ENCODE measurements at places on chromosomes 3 and 15. TPM values are rescaled to one million over a fixed set of nuclear protein-coding genes. Genes with fewer than 3 reads are reported as not detected.
A peak's percentile ranks its signal among the peaks of the same experiment; 100 is the strongest.

DNA sequence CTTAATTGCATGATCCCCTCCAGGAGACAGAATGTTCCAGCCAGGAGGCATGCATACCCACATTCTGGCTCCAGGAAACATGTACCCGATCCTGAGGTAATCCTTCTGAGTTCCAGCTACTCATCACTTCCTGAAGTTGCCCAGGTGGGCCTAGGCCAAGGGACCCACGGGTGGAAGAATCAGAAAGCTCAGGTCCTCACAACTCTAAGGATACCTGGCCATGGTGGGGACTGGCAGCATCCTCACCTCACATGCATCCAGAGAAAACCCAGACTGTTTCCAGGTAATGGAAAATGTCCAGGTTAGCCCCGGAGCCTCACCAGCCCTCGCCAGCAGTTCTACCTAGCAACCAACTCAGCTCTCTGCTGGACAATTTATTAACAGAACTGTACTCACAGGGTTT lies 78.2 kb downstream of the DAPK2 start:
- no peak for DNase-seq

DNA sequence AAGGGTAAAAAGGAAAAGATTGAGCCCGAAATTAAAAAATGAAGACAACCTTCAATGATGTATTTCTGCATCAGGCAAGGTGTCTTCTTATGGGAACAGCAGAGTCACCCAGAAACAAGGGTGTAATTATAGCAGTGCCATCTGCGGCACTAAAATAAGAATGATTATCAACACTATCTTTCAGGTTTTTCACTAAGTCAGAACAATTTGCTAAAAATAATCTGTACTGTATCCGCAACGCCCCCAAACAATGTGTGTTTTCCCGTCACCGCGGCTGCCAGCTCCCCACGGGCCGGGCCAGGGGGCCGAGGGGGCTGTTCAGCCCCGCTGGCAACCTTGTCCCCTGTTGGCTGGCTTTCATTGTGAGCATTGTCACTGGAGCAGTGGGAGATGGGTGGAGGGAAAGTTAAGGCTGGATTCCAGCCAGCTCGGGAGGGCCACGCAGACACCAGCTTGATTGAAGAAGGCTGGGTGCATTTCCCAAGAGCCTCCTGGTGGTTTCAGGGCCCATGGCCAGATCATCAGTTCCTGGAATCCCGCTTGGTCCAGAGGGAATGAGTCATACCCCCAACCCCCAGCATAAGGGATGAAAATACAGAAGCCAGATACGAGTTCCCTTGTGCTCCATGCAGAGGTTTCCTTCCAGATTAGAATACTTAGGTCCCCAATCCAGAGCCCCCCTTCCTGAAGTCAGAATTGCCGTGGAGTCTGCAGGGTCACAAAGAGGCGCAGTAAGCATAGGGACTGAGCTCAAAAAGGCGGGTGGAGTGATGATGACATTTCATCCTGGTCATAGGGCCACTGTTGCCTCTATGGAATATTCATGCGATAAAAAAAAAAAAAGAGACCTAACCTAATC lies 90.2 kb upstream of the KLF13 start:
- DNase-seq, result peak; percentile 64

GRCh38 chr3:52469001-52469400 lies 13.6 kb downstream of the NISCH start:
- DNase-seq, result no peak

Gene SPINK8
- not detected for total RNA-seq

Gene CCDC12
- 33.3 TPM for total RNA-seq

DNA sequence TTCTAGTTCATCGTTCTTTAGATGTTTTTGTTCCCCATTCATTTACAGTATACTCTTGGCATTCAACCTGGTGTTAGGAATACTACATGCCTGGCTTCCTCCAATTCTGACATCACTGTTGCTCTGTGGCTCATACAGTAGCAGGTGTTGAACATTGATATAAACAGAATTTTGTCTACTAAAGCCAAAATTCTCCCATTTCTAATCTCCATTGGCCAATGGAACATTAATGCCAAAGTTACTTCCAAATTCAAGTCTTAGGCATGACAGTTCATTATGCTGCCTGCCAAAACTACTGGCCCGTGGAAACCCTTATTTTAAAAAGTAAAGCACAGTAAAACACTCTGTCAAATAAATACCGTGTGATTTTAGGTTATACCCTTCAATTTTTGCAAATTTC lies 368.0 kb downstream of the NAALADL2 start:
- DNase-seq, result no peak

DNA sequence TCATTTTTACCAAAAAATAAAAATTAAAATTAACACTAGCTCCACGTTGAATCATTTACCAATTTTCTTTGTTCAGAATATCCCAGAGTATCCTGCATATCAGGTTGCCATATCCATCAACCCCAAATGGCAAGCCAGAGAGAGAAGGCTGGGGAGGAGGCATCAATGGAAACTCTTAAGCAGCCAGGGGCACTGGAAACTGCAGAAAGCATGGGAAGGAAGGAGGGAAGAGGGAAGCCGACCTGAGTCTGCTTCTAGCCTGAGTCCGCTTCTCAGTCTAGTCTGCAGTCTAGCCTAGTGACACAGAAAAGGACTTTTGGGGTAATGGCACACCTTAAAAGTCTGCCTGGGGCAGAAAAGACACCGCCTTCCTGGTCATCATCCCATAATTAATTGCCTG lies 1.6 kb upstream of the MTHFS start:
- DNase-seq, result no peak

- DNase-seq, result no peak
Measured at GRCh38 chr3:181855825-181856224, 144.1 kb downstream of the SOX2 start.

DNA sequence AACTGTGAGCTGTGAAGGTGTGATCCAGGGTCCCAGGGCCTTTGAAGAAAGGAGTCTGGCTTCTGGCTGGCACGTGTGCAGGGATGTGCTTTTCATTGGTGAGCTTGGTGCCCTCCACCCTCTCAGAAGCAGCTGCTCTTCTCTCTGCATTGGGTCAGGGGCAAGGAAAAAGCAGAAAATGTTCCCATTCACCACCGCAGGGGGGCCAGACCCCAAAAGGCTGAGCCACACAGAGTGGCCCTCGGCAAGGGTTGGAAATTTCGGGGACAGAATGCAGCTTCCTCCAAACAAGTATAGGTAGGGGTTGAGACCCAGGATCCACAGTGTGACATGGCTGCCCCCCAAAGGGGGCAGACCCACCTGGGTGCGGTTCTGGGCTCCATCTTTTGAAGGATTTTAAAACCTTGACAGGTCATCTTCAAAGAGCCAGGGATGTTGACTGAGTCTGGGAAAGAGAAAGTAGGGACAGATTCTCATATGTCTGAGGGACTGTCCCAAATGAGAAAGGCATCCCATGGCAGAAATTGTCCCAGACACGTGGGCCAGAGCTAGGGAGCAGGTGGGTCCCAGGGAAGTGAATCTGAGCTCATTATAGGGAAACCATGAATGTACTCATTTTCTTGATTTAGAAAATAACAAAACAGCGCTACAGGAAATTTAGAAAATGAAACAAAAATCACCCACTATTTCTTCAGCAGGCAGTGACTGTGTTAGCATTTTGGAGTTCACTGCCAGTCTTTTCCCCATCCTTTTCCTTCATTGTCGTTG lies 2.7 kb downstream of the CSK start:
- no peak for DNase-seq

- DNase-seq, result no peak
Measured at GRCh38 chr15:81893182-81893835, 152.5 kb downstream of the MEX3B start.

Gene PLXNB1
- total RNA-seq, result 137 TPM

DNA sequence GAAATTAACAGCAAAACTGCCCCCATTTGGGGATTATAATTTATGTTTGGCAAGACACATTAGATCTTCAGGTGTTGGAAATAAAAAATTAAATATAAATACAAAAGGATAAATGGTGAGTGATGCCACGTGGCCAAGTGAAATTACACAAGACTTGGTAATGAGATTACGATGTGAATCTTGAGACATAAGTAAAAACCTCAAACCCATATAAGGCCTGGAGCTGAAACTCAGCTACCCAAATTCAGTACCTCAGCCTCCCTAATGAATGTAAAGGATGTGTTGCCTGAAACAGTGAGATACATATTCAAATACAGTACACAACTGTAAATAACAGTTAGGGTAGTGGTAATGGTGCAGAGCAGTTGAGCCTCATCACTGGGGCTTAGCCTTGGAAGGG lies 1146.6 kb downstream of the OTOL1 start:
- DNase-seq, result no peak

Gene THRB
- total RNA-seq, result 2.0 TPM

DNA sequence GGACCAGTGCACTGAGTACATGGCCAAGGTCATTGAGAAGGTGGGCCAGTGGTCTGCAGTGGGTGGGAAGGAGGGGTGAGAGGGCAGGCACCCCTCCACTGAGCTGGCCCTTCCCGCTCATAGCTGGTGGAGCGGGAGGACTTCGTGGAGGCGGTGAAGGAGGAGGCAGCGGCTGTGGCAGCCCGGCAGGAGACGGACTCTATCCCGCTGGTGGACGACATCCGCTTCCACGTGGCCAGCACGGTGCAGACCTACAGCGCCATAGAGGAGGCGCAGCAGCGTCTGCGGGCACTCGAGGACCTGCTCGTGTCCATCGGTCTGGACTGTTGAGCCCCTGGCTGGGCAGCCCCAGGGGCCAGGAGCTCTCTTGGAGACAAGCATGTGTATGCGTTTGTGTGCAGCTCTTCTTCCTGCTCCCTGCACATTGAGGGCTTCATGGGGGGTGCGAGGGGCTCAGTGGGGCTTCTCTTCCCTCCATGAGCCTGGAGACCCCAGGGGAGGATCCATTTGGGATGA lies 7.5 kb downstream of the ABTB1 start:
- no peak for DNase-seq

- no peak for DNase-seq
Measured at GRCh38 chr3:8625991-8626390, 18.6 kb downstream of the SSUH2 start.

Gene ISL2
- total RNA-seq, result 4.8 TPM

- no peak for DNase-seq
Measured at GRCh38 chr3:16388850-16389441, 123.9 kb downstream of the OXNAD1 start.

Gene PRR20G
- total RNA-seq, result not detected

Gene IL17RE
- total RNA-seq, result 3.6 TPM

DNA sequence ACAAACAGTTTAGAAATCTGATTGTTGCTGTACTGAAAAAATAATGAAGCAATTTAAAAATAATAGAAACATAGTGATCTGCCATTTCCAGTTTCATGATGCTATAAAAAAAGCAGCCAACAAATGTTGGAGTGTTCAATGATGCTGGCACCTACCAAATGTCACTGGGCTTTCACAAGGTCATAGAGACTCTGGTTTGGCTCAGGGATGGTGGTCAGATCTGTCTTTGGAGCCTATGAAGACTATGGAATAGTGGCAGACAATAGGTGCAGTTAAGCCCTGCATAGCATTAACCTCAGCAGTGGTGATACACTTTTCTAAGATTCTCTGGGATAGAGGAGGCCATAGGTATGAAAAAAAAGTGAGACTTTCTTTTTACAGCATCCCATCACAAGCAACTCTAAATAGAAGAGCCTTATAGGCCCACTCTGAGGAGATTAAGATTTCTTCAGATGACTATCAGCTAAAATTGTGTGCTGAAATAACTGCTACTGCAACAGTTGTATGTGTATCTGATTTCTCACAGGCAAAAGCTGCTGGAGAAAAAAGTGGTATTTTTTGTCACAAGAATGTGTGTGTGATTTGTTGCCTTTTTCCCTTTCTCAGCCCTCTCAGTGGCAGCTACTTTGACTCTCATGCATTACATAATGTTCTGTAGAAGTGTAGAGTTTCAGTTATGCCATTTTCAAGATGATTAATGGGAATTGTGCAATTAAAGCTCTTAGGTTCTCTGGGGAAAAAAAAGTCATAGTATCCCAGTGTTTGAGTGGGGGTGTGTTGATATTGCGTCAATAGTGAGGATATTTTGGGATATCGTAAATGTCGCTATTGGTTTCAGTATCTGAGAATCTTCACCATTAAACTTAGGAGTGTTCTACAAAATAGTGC lies 137.4 kb downstream of the MBNL1 start:
- DNase-seq, result no peak

DNA sequence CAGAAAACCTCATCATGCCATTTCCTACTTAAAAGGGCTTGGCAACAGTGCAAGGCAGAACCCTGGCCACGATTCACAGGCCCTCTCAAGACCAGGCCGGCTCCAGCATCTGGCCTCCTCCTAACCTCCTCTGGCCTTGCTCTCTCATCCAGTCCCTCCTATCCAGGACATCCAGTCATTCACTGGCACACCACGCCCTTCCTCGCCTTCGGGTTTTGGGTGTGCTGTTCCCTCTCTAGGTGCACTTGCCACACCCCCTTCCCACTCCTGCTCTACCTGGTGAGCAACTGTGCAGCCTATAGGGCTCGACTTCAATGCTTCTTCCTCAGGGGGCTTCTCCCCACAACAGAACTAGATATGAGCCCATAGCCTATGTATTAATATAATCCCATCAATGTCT lies 317.1 kb downstream of the ARRDC4 start:
- no peak for DNase-seq

- DNase-seq, result no peak
Measured at GRCh38 chr3:73188707-73189106, 127.2 kb downstream of the EBLN2 start.

- no peak for DNase-seq
Measured at GRCh38 chr3:71702131-71703024, 22.8 kb downstream of the EIF4E3 start.

Gene LIPH
- total RNA-seq, result 2.5 TPM

DNA sequence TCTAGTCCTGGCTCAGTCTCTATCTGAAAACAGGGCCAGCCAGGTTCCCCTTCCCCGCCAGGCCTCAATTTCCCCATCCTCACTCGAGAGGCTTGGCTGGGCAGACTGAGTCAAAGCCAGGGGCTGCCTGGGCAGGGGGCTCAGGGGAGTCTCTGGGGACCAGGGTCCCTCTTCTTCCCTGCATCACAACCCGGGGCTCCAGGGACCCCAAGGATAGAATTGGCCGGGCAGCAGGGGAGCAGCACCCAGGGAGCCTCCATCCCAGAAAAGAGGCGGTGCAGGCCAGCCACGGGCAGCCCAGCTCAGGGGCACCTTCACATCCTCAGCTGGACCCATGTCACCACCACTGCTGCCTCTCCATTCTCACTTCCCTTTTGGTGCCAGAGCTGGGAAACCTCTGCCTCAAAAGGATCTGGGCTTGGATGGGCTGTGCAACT lies 13.3 kb upstream of the PLXND1 start:
- no peak for DNase-seq

DNA sequence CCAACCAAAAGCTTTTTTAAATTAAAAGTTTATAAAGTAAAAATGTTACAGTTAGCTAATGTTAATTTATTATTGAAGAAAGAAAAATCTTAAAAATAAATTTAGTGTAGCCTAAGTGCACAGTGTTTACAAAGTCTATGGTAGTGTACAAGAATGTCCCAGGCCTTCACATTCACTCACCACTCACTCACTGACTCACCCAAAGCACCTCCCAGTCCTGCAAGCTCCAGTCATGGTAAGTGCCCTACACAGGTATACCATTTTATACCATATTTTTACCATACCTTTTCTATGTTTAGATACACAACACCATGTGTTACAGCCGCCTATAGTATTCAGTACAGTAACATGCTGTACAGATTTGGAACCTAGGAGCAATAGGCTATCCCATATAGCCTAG lies 29.1 kb downstream of the SSR3 start:
- no peak for DNase-seq
